ENCODE measurements at places on chromosomes 16 and 17.
A peak's percentile ranks its signal among the peaks of the same experiment; 100 is the strongest.

DNA sequence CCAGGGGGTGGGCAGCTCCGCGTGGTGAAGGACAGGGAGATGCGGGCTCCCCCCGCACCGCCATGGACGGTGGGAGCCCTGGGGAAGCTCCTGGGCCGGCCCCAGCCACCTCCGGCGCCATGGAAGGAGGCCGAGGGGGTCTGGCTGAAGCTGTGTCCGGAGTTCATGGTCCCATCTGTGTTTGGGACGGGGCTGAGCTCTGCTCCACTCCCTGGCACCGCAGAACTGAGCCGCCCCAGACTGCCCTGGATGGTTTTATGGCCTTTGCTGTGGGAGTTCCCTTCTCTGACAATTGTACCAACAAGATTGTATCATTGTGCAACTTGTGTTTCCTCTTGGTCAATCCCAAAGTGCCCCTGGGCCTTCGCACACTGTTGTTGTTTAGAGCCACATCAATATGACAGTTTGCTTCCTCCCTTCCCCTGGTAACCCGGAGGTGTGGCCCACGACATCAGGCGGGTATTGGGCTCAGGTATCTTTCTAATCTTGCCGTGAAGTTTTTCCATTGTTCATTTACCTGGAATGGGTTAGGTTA is 942 bp downstream of the KRT23 start:
- no peak for DNase-seq

DNA sequence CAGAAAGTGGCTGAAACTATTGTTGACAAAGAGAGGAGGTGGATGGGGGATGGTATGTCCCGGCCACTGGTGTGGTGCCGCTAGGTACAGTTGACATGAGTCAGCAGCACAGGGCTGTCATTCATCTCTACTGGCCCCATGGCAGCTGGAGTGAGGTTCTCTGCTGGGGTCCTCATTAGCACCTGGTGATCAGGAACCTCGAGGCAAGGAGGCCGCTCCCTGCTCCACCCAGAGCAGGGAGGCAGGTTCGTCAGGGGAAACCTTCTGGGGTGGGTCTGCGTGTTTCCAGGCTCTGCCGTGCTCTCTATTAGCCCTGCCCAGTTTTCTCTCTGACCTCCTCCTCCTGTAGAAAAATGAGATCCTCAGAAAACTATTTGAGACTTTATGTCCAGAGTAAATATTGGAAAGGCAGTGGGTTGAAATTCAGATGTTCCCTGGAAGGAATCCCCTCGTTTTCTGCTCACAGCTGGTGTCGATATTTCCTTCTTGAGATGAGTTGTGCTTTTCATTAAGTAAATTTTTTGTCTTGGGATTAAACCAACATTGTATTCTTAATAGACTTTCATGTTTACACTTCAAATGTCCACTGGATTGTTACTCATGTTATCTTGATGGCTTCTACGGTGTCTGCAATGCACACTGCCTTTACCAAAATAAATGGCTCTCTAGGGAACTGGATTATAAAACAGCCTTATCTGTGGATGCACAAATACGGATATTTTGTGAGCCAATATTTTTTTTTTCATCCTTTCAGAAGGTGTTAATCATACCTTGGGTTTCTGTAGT is 7.1 kb downstream of the NTN1 start:
- DNase-seq = no peak

GRCh38 chr16:78599271-78599670 is 499.8 kb downstream of the WWOX start:
- no peak for DNase-seq

- DNase-seq = peak; percentile 75
Measured at GRCh38 chr16:75555707-75556430, at the start of gene TMEM231. TSS of gene TMEM231 (minus strand) at chr16:75556252. CDS start at chr16:75556209, 43 bp downstream.

DNA sequence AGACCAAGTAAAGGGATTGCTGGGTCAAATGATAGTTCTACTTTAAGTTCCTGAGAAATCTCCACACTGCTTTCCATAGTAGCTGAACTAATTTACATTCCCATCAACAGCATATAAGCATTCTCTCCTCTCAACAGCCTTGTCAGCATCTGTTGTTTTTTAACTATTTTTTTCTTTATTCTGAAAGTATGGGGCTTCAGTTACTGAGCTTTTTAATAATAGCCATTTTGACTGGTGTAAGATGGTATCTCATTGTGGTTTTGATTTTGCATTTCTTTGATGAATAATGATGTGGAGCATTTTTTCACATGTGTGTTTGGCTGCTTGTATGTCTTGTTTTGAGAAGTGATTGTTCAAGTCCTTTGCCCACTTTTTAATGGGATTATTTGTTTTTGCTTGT is 2.5 kb downstream of the KRTAP2-2 start:
- DNase-seq = no peak

DNA sequence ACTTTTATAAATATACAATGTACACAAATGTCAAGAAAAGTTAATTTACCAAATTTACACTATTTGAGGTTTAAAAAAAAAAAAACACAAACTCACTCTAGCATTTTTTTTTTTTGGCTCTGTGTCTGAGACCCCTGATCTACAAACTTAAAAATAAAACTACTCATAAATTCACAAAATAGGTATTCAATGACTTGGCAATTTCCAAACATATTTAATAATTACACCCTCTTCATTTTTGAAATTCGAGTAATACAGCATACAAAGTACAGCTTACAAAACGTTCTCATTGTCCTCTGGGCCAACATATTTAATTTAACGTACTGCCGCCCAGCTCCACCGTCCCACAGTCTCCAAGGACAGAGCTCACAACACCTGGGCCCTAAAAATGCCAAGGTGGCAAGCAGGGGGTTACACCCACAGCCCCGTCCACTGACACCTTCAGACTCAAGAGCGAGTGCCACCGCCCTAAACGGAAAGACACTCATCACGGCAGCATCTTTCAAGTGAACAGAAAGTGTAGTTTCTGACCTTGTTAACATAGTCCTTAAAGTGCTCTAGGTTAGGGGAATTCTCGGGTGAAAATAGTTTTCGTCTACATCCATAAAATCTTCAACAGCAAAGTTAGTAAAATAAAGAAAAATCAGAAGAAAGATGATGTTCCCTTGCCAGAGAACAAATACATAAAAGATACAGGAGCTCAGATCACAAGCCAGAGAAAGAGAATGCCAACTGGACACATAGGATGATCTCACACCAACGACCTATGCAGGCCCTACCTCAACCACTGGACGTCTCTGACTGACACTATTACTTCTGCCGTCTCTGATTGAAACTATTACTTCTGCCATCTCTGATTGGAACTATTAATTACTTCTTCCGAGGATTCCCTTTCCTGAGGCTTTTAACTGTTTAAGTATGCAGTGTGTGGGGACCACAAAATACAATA is 4.2 kb downstream of the ADCY9 start:
- no peak for DNase-seq

- DNase-seq = no peak
Measured at GRCh38 chr17:49180303-49180702, 30.1 kb downstream of the GNGT2 start.

DNA sequence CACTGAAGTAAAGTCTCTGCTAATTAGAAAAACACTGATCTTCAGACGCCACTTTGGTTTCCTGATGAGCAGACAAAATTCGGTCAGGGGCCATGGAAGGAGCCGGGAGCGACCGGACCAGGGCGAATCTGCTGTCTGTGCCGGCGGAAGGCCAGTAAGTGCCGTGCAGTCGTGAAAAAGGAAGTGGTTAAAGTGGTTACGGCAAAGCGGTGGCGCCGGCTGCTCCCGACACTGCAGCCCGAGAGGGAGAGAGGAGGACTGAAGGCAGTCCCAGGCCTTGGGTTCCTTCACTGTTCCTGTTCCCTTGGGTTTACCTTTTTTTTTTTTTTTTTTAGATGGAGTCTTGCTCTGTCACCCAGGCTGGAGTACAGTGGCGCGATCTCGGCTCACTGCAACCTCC is 17.3 kb upstream of the HEXD start:
- DNase-seq = no peak

- no peak for DNase-seq
Measured at GRCh38 chr17:77854083-77854758, 104.3 kb upstream of the TNRC6C start.

- no peak for DNase-seq
Measured at GRCh38 chr16:10534748-10535147, 45.6 kb downstream of the EMP2 start.

GRCh38 chr16:72853575-72854266 is 194.2 kb downstream of the ZFHX3 start:
- no peak for DNase-seq

DNA sequence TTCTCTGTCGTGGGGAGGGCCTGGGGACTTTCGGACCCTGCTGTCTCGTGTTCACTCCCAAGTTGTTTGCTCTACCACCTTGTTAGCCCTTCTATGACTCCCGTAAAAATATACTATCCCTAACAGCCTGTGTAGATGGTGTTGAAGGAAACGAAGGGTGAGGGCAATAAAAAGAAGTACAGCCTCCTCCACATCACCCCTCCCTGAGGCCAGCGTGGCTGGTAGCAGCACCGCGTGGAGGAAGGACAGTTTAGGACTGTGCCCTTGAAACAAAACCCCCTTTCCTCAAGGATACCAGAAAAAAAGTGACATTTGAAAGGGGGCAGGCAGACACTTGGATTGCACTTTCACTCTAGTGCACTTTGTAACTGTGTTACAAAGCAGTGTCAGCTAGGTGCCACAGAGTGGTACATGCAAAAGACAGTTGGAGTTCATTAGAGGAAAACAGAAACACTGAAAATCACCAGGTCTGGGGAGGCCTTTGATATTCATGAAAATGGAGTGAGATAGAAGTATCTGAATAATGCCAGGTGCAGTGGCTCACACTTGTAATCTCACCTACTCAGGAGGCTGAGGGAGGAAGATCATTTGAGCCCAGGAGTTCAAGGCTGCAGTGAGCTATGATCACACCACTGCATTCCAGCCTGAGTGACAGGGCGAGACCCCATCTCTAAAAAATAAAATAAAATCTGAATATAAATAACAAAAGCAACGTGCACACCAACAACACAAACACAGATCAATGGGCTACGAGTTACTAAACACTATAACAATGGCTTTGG is 53.8 kb downstream of the TBX4 start:
- DNase-seq = no peak

- no peak for DNase-seq
Measured at GRCh38 chr17:56451629-56452028, 141.9 kb upstream of the NOG start.

DNA sequence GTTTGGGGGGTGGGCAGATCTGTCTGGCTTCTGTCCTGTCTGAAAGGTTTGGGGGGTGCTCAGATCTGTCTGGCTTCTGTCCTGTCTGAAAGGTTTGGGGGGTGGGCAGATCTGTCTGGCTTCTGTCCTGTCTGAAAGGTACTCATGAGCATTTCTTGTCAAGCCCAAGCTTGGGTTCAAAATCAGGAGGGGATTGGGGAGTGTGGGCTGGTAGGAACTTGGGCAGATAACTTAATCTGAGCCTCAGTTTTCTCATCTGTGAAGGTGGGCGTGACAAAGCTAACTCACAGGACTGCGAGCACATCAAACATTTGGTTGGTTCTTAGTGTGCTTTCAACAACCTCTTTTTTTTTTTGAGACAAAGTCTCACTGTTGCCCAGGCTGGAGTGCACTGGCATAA is 35.2 kb downstream of the HAPSTR1 start:
- DNase-seq = no peak

DNA sequence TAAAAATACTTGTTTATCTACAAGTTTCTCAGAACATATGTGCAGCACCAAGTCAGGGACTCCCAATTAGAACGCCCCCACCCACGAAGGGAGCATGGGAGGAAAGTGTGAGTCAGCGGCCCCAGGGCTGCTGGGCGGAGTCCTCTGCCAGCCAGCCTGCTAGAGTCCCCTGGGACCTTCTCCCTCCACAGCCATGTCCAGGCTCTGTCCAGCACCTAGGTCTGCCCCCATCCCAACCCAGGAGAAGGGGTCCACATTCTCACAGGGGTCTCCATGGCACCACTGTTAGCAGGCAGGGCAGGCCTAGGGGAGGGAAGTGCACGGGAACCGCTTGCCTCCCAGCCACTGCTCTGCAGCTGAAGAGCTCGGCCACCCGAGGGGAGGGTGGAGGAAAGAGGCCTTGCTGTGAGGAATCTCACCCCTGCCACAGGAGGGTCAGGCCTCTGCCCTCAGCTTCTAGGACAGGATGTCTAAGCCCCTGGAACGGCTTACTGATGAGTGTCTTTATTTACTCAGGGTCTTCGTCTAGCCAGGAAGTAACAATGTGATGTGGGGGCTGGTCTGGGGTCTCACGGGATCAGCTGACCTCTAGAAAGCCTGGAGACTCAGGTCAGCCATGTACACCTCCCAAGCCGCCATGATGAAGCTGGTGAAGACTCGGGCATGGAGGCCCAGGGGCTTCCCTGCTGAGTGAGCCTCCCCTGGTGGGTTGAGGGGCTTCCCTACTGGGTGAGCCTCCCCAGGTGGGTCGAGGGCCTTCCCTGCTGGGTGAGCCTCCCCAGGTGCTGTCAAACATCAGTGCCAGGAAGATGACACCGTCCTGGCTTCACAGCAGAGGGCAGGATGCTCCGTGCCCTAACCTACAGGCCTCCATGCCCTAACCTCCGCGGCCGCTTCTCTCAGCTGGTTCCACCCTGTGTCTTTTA is 190.3 kb downstream of the RBFOX3 start:
- no peak for DNase-seq

DNA sequence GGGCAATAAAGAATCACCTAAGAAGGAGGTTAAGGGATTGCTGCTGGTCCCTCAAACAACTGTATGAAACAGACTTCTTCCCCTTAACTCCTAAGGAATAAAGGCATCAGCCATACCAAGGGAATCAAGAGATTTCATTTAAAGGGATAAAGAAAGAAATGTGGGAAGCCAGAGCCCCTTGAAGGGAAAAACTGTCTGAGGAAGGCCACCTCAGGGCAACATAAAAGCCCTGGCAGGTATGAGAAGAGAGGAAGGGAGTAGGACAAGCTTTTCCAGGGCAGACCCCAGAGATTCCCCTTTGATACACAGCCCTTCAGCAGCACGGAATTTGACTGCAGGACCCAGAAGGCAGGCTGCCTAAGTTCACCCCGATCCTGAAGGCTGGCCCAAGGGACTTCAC is 43.5 kb downstream of the COG7 start:
- DNase-seq = no peak
